Subcutaneous preadipocyte (primary cell): ENCODE measurements at places on chromosomes 6 and 20. TPM values are rescaled to one million over a fixed set of nuclear protein-coding genes. Genes with fewer than 3 reads are reported as not detected.

Gene WFDC5
- not detected in 2 replicates for total RNA-seq

Gene PHF20
- 18.7 and 29.1 TPM in 2 replicates for total RNA-seq

Gene ADGRB3
- under 0.01 and 0.78 TPM in 2 replicates for total RNA-seq

Gene OTOR
- total RNA-seq, result not detected in 2 replicates

Gene CDH4
- total RNA-seq, result under 0.01 and 2.5 TPM in 2 replicates

Gene LRRC1
- total RNA-seq, result 1.5 and 1.6 TPM in 2 replicates

Gene NKAIN4
- not detected in 2 replicates for total RNA-seq

Gene MDFI
- total RNA-seq, result not detected in 2 replicates

Gene LY6G6C
- not detected in 2 replicates for total RNA-seq

Gene SLC17A1
- total RNA-seq, result not detected in 2 replicates
